ENCODE measurements at places on chromosomes 5 and 9.

DNA sequence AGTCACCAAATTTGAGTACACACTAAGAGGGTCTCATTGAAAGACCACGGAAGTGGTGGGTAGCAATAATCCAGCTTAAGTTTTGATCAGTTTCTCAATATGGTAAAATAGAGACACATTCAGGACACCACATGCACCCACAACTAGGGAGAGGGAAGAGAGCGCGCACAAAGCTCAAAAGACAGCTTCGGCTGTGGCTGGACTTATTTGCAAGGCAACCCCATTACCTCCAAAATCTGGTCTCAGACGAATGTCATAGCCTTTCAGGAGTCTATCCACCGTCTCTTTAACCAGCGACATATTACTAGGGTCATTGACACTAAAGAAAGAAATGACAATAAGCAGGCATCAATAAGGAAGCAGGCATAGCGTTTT is 443 bp downstream of the GABRB2 start:
- DNase-seq, result no peak

DNA sequence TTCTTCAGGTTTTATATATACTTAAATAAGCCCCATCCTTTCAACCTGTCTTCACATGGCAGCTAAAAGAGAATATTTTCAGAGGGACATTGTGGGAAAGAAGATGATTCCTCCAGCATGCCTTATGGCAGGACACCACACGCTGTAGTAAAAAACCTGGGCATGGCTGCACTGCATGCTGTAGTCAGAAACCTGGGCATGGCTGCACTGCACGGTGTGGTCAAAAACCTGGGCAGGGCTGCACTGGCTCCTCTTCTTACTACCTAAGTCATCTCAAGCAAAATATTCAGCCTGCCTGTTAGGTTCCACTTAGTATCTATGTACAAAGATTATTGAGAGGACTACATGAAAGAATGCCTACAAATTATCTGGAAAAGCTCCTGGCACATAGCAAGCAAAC is 153.6 kb downstream of the BRINP1 start:
- no peak for DNase-seq

DNA sequence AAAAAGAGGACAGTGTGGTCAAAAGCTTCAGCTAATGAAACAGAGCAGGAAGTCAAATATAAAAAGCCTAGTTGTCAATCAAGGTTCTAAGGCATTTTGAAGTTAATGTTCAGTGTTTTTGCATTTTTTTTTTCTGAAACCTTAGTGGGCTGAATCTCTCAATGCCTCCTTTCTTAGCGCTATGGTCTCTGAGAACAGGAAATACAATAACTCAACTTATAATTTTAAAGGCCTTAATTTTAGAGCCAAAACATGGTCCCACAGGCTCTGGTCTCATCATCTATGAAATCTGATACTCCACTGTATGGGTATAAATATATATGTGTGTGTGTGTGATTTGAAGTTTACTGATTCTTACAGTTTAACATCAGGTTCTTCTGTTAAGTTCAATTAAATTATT is 63.3 kb upstream of the DPYSL3 start:
- no peak for DNase-seq

DNA sequence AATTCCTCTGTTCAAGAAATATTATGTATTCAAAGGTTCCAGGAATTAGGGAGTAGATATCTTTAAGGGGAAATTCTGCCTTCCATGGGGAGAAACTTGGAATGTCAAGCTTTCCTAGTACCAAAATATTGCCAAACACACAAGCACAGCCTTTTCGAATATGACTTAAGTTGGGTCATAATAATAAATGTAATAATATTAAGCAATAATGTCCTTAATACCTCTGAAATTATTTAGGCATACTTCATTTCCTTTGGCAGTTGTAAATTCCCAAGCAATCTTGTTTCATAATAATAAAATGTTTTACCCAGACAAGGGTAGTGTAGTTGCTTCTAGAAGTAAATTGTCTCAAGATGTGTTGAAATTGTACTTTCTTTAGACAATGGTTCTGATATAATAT is 630.3 kb upstream of the CDH18 start:
- DNase-seq, result no peak

- no peak for DNase-seq
These were observed 415 bp downstream of the XRCC4 start for GRCh38 chr5:83077662-83078261.

DNA sequence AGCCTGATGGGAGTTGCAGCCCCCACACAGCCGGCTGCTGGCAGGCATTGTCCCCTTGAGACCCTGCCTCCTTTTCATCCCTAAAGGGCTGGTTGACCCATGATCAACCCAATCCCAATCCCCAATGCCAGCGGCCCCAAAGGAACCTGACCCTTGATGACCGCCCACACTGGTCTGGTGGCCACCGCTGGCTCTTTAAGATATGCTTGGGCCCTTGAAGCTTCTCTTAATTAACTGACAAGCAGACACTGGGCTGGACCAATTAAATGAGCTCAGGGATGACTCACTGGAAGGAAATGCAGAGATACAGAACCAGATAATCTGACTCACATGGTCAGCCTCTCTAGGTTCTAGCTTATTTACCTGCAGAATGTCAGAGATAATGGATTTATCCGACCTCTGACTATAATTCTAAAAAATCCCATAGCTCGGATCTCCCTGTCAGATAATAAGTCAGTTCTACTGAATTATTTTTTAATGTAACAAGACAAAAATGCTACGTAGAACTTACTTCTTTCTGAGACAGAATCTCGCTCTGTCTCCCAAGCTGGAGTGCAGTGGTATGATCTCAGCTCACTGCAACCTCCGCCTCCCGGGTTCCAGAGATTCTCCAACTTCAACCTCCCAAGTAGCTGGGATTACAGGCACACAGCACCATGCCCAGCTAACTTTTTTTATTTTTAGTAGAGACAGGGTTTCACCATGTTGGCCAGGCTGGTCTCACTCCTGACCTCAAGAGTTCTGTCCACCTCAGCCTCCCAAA is 11.1 kb upstream of the MLANA start:
- DNase-seq, result peak; percentile 88

DNA sequence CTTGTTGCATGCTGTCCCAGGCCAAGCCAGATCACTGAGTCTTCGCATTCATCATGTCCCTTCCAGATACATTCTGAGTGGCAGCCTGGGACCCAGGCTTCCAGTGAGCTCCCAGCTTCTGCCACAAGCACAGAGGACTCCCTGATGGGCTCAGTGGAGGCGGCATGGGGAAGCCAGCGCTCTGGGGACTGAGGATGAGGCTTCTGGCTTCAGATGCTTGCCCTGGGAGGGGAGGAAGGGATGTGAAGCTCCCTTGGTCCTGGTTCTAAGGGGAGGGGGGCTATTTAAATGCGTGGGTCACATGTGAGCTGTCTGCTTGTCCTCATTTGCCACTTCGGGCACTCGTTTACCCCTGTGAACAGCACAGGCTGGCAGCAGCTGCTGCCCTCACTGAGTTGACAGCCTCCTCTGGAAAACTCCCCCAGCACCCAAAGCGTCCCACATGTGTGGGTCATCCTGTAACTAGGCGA is 174.0 kb downstream of the NR3C1 start:
- DNase-seq, result no peak

DNA sequence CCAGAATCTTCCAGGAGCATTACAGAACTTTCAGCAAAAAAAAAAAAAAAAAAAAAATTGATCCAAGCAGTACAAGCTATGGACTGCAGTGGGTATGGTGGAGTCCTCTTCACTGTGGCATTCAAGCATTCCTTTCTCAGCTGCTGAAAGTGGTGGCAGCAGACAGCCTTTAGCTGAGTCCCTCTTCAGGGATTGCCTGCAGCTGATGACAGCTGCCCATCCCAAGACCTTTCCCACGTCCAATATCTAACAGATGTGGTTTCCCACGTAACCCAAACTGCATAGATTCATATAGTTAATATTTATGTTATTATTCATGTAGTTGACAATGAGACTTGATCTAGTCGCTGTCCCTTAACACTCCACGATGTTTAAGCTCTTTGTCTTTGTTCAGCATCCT is 475.9 kb downstream of the TLE1 start:
- no peak for DNase-seq

- peak; percentile 40 for DNase-seq
These were observed 60.4 kb downstream of the FOXI1 start for GRCh38 chr5:170166101-170166500.

- peak; percentile 74 for DNase-seq
These were observed 880.1 kb upstream of the SEMA6A start for GRCh38 chr5:117454716-117455212.

DNA sequence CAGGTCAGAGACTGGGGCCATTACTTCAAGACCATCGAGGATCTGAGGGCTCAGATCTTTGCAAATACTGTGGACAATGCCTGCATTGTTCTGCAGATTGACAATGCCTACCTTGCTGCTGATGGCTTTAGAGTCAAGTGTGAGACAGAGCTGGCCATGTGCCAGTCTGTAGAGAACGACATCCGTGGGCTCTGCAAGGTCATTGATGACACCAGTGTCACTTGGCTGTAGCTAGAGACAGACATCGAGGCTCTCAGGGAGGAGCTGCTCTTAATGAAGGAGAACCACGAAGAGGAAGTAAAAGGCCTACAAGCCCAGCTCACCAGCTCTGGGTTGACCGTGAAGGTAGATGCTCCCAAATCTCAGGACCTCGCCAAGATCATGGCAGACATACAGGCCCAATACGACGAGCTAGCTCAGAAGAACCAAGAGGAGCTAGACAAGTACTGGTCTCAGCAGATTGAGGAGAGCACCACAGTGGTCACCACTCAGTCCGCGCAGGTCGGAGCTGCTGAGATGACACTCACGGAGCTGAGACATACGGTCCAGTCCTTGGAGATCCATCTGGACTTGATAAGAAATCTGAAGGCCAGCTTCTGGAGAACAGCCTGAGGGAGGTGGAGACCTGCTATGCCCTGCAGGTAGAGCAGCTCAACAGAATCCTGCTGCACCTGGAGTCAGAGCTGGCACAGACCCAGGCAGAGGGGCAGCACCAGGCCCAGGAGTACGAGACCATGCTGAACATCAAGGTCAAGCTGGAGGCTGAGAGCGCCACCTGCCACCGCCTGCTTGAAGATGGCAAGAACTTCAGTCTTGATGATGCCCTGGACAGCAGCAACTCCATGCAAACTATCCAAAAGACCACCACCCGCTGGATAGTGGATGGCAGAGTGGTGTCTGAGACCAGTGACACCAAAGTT is 9.3 kb downstream of the NIPBL start:
- no peak for DNase-seq

DNA sequence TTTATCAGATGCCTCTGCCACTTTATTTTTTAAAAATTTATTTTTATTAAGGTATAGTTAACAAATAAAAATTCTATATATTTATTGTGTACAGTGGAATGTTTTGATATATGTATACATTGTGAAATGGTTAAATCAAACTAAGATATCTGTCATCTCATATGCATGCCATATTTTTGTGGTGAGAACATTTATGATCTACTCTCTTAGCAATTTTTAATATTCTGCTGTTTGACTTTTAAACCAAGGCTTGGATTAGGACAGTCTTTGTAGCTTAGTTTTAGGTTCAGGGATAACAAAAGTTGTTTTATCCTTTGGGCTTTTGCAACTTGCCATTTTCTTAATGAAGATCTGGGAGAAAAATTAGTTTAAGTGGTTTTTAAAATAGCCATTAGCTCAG is 46.0 kb upstream of the CDKN2B start:
- no peak for DNase-seq

DNA sequence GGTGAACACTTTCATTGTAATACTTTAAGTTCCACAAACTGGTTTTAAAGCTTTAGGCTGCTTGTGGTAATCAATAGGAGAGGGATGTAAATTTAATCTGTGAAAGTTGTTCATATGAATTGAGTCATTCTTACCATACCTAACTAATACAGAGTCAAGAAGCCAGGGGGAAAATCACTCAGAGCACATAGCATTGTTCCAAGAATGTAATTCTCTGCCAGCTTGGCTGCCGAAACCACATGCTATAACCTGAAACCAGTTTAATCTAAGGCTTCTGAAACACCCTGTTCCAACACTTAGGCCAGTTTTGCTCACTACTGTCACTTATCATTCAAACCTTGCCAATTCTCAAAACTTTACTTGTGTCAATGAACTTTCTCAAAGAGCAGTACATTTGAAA is 528.8 kb upstream of the GRAMD2B start:
- no peak for DNase-seq

DNA sequence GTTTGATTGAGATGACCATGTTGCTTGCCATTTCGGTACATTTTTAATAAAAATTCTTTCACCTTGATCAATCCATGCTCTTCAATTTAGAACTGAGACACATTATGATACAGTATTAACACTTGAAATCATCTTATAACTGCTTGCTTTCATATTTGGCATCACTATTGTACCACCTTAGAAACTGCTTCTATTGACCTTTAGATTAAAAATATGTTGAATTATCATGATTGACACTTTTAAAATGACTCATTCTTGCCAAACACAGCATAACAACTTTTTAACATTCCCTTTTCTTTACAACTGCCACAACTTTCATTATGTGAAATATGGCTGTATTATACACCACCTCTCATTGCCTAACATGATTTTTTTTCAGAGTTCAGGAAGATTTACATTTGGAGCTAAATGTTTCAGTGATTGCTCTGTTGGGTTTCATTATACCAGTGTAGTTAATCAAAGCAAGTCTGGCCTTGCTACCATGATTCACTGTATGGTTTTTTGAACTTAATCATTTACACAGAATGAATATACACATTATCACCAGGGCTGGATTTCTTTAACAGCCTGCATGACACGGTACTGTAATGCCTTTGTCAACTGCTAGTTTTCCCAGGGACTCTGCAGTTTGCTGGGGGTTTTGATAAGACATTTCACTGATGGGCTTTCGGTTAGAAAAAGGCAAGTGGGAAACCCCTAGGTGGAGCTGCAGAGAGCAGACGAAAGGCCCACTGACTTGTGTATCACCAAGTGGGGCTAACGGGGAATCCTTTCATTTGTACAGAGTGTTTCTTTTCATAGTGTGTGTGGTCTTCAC is 93.6 kb upstream of the TLE4 start:
- DNase-seq, result peak; percentile 11

DNA sequence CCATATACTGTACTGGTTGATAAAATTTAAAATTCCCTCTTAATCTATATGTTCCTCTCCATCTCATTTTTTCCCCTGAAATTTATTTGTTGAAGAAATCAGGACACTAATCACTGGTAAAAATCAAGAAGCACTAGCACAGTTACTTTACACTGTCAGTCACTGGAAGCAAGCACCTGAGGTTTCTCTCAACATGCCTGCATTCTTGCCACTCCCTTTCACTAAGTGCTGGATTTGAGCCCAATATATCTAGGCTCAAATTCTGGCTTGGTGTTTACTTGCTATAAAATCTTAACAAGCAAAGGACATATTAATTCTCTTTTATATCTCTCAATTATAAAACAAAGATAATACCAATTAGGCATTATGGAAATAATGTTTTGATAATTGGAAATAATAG is 58.6 kb downstream of the DIAPH1 start:
- peak; percentile 33 for DNase-seq

DNA sequence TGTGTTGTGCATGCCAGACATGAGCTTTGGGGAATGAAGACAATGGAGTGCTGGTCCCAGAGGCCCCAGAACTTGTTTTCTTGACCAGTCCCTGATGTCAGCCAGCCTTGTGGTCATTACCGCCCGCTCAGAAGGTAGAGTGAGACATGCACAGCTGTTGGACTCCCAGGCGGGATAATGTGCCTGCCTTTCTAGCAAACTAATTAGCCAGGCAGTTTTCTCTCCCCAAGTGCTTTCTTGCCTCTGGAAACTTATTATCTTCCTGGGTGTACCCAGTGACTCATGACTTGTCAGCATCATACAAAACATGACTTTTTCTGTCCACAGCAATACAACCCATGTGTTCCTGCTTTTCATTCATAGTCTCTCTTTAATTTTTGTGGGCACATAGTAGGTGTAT is 131.1 kb downstream of the RMI1 start:
- DNase-seq, result peak; percentile 44
